Upper lobe of right lung (tissue), 1 donor: ENCODE measurements at places on chromosomes 13 and 19.

GRCh38 chr13:78060966-78061365, 142.3 kb upstream of the EDNRB start:
- no peak for DNase-seq

GRCh38 chr13:52034616-52035226, 10.2 kb downstream of the UTP14C start:
- no peak for DNase-seq

DNA sequence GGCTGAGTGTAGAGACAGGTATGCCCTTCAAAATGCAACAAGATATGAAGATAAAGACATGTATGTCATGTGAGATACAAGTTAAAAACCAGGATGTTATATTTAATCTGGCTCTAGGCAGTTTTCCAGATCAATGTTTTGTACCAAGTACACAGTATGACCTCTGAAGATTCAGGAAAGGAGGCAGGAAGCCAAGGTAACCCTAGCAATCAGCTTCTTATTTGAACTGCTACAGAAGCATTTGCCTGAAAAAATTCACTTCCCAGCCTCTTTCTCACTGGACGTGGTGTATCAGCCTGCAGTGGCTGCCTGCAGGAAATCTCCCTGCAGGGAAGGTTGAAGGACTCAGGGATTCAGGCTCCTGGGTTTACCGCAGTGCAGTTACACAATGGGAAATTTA, 24.1 kb downstream of the OLFM4 start:
- DNase-seq = no peak

DNA sequence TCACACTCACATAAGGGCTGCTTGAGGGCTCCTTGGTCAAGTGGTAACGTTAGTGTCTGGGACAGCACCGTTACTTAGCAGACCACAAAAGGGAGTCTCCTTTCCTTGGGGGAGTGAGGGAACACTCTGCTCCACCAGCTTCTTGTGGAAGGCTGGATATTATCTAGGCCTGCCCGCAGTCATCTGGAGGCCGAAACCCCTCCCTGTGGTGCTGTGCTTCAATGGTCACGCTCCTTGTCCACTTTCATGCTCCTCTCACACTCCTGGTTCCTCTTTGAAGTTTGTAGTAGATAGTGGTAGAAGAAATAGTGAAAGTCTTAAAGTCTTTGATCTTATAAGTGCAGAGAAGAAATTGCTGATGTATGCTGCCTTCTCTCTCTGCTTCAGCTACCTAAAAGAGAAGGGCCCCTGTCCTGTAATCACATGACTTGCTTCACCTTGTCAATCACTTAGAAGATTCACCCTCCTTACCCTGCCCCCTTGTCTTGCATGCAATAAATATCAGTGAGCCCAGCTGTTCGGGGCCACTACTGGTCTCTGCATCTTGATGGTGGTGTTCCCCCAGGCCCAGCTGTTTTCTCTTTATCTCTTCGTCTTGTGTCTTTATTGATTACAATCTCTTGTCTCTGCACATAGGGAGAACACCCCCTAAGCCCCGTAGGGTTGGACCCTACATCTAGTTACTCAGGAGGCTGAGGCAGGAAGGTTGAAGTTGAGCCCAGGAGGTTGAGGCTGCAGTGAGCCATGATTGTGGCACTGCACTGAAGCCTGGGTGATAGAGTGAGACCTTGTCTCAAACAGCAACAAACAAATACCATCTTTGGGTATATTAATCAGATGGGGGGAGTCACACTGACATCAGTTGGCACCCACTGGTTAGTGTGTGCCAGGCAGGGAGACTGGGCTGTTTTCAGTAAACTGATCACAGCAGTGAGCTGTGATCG, 11.6 kb upstream of the MZF1 start:
- no peak for DNase-seq

GRCh38 chr13:107650081-107650701, 565.1 kb downstream of the LIG4 start:
- DNase-seq = peak; percentile 74

DNA sequence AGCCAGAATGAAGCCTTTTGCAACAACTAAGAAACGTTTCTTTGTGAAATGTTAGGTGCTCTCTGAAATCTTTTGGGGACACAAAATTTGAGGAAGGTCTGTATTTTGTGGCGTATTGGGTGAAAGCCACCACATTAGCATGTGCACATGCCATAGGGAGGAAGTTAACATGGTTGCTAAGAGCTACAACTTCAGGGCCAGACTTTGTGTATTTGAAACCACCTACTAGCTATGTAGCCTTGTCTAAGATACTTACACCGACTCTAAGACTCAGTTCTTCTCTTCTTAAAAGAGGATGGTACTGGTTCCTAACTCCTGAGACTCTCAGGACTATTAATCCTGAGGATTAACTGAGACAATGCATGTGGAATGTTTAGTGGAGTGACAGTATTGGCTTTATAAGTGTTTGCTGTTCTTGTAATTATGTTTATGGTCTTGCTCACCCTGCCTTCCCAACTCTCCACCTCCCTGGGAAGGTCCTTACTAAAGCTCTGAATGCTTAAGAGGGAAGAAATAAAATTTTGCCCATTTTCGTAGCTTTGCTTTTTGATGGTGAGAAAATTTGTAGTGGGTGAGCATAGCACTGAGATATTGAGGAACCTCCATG, 15.5 kb downstream of the SERP2 start:
- DNase-seq = no peak

DNA sequence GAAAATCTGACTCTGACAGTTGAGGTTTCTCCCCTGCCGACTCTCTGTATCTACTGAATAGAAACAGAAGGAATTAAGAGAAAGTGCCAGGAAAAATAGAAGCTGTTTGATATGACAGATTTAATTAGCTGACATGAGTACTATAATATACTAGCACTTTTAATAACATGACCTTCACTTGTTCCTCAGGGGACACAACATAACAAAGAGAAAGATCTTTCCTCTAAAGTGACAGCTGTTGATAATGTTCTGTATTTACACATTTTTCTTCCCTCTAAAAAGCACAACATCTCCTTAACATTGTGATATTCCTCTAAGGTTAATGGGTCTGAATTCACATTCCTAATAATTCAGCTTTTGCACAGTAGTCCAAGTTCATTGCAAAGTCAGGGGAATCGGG, 1136.0 kb downstream of the PCDH17 start:
- no peak for DNase-seq

DNA sequence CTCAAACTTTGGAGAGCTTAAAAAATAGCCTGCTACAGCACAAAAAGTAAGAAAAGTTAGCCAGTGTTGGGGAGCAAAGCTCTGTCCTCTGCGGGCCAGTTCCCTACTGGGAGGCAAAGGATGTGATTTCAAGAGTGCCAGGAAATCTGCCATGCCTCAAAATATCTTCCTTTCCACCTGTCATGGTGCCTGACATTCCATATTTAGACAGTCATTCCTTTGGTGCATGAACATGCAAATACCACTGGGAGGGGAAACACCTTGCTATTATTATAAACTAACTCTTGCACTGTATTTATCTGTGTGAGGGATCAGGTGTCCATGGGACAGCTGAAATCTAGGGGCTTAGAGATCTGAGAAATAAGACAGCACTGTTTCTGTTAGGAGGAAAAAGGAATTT, 10.3 kb downstream of the FREM2 start:
- DNase-seq = no peak

- DNase-seq = no peak
Measured at GRCh38 chr19:44575116-44575700, 38.2 kb upstream of the IGSF23 start.

DNA sequence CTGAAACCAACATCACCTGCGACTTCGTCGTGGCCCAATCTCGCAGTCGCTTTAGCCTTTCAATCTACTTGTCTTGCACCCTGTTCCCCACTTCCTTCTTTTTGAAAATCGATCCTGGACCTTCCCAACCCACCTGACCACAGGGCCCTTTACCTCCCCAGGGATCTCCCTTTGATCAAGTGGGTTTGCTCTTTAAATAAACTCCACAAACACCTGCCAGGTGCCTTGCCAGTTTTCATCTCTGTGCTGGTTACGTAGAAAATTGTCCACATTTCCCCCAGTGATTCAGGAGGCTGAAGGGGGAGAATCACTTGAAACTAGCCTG, 14.5 kb upstream of the RAB20 start:
- no peak for DNase-seq

DNA sequence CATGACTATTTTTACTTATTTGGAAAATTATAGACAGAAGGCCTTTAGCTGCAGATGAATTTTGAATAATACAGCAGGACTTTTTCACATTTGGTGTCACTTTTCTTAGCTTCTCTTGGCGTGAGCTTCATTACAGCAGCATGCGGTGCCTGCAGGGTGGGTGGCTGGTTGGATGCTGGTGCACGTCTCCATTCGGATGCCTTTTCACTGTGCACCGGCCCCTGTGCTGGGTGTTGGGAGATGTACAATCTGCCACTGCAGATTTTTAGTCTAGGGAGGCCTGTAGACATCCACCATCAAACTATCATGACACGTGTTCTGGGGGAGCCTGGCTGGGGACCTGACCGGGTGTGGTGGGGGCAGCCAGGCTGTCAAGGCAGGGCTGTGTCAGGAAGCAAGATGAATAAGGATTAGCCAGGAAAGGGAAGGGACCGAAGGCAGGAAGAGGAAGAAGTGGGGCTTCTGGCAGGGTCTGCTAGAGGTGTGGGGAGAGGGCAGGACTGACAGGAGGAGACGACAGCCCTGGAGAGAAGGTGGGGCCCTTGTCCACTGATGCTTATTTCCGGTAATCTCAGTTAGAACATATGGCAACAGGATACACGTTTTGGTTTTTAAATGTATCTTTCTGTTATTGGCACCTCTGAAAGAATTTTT, 88.8 kb downstream of the ARHGEF7 start:
- no peak for DNase-seq

DNA sequence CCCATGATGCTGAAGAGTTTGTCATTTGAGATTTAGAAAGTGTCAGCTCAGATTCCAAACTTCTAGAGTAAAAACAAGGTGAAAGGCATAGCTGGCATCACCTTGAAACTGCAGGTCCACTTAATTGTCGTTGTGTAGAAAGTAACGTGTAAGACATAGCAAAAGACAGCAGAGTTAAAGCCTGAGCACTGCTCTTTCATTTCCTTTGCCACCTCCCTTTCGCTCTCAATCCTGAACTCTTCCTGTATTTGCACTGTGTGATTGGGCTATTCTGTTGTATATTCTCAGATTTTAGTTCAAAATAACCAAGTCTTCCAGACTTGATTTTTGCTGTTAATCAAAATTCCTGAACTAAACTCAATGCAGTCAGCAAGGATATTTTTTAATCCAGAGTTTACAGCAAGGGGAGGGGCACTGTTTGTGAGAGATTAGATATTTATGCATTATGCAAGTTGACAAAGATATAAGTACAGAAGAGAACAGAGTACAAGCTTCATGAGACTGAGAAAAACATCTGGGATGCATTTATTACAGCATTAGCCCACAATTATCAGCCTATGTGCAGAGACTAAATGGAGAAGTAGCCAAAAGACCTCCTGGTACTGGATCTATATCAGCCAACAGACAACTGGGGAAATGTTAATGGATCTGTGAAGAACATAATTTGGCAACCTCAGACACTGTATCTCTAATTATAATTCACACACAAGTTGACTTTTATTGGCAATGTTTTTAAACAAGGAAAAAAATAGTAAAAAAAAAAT, 328.6 kb downstream of the SUCLA2 start:
- DNase-seq = no peak

GRCh38 chr13:95356916-95357315, 55.7 kb upstream of the ABCC4 start:
- DNase-seq = no peak

- no peak for DNase-seq
Measured at GRCh38 chr13:61110732-61111131, 304.9 kb downstream of the PCDH20 start.

GRCh38 chr19:18123819-18124218, 26.2 kb downstream of the MAST3 start:
- DNase-seq = no peak

GRCh38 chr13:93698016-93698613, 471.5 kb downstream of the GPC6 start:
- no peak for DNase-seq

GRCh38 chr19:10344780-10345179, 5.4 kb upstream of the ICAM3 start:
- no peak for DNase-seq

- DNase-seq = no peak
Measured at GRCh38 chr13:75514080-75514995, 23.3 kb downstream of the COMMD6 start.

DNA sequence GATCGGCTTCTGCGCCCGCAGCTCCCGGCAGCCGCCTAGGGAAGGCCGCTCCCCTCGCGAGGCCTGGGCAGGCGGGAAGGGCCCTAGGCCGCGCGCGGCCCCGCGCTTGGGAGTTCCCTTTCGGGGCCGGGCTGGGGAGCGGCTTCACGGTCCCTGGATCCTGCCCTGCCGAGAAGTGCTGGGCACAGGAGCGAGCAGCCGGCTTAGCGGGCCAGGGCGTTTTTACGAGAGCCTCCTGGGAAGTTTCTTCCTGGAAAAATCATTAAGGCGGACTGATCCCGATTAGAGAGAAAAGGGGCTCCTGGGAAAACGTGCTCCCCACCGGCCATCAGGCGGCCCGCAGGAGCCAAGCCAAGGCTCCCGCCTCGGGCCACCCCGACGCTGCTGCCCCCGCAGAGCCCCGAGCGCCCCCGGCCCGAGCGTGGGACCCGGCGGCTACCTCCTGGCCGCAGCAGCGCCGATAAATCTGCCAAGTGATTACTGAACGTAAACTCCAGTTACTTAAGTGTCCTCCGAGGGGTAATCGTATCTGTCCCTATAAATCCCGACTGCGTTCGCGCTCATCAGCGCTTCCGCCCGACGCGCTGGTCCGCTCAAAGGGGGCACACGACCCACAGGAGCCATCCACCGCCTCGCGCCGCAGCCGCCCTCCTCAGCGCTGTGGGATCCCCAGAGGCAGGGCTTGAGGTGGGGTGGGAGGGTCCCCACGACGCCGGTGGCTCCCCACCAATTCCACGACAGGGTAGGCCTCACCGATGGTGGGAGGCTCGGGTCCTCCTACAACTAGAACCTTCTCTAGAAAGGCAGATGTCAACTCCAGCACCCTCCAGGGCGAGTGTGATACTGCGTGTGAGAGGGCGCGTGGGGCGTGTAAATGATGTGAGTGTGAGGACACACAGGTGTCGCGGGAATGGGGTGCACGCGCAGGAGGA, 2.8 kb downstream of the ZIC5 start:
- no peak for DNase-seq

- DNase-seq = no peak
Measured at GRCh38 chr13:25136880-25137787, 35.0 kb downstream of the AMER2 start.

DNA sequence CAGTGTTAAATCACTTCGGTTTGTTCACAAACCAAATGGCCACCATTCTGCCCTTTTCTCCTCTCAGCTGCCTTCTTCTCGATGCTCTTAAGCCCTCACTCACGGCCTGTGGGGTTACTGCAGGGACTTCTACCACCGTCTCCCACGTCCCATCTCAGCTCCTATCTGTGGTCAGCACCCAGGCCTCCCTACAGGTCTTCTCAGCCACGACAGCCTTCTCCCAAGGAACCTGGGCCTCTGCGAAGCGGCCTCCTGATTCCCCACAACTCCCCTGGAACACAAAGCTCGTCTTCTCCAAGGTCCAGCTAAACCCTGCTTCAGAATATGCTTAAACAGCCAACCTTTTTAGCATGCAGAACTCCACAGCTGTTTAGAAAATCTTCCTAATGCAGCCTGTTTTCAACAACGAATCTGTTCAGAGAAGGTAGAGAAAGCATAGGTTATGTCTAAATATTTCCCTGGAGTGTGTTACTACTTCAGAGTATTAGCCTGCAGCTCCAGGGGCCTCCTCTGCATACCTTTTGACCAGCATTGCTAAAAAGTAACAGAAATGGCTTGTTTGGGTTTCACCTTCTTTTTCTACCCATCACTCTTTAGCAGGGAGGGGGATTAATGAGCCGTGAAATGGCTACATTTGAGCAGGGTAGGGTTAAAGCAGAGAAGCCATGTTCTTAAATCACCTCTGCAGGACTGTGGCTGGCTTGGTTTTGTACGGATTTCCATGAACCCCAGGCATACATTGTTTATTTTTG, 104.0 kb downstream of the COL4A2 start:
- no peak for DNase-seq
